NAMALWA (cell line): ENCODE measurements at places on chromosomes 12 and 14.

DNA sequence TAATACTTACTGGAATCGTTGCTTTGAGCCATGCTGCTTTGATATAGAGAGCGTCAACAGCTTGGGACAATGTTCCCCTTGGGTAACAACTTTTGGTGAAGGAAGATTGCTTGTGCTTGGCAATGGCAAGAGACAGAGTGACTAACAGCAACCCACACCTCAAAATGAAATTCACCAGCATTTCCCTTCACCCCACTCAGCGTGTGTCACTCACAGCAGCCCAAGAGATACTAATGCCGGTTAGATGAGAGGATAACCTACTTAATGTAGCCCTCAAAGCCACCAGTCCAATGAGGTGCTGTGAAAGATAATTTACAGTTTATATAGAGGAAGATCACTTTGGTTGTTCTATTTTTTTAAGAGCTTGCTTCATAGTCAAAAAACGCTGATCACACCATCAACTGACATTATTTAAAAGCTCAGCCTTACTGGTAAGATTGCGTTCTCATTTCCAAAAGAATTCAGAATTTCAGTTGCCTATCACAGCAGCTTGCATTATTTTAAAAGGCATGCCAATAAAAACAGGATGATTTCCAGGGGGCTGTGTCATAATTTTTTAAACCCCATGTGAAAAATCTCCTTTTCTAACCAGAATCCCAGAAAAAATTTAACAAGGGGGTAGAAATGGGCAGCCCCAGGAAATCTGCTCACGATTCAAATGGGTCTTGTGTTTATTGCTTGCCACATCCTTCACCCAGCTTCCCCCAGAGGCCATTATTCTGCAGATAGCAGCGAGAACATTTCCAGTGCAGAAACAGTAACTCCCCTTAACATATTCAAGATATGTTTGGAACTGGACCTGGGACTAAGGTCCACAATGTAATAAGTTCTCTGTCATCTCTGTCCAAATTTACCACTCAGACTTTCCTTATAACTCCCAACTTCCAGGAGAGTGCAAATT is at the start of gene IL26:
TSS of gene IL26 (minus strand) at position 235 of the 901 bp plus-strand sequence. CDS start at position 181, 54 bp downstream.
- DNase-seq = no peak

GRCh38 chr12:132506328-132507160 is 16.6 kb downstream of the FBRSL1 start:
- DNase-seq = no peak

DNA sequence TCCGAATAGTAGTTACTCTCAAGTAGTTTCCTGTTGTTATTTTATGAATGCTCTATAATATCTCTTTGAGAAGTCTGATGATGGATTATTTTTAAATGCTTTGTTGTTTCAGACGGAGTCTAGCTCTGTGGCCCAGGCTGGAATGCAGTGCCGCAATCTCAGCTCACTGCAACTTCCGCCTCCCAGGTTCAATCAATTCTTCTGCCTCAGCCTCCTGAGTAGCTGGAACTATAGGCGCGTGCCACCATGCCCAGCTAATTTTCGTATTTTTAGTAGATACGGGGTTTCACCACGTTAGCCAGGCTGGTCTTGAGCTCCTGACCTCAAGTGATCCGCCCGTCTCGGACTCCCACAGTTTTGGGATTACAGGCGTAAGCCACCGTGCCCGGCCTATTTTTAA is 1.4 kb upstream of the OS9 start:
- no peak for DNase-seq

- no peak for DNase-seq
These were observed 649.2 kb upstream of the MIS18BP1 start for GRCh38 chr14:45902241-45902640.

DNA sequence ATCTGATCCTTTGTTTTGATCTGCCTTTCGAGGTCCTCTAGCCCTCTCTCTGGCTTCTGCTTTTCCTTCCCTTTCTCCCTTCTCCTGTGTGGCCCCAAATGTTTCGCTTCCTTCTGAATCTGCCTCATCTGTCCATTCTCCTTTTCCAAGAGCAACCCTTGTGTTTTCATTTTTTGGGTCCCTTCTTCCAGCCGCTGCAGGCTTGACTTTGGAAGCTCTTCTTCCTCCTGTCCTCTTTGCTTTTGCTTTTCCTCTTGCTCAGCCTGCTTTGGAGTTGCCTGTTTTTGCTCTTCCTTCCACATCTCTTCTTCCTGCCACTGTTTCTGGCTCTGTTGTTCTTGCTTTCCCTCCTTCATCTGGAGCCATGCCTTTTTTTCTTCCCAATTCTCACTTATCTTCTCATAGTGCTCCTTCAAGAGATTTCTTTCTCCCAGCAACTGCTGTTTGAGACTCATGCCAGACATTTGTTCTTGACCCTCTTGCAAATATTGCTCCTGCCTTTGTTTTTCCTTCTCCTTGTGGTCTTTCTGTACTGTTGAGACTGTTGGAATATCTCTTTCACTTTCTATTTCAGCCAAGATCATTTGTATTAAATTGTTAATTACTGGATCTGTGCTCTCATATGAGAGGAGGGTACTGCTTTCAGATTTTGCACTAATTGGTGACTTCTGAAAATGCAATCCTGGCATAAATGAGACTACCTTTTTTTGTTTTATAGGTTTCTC is 42.4 kb downstream of the FAM186A start:
- DNase-seq = no peak

GRCh38 chr12:108318472-108319275 is 20.4 kb downstream of the CMKLR1 start:
- no peak for DNase-seq

GRCh38 chr14:39880106-39880695 is 448.0 kb upstream of the FBXO33 start:
- DNase-seq = no peak

DNA sequence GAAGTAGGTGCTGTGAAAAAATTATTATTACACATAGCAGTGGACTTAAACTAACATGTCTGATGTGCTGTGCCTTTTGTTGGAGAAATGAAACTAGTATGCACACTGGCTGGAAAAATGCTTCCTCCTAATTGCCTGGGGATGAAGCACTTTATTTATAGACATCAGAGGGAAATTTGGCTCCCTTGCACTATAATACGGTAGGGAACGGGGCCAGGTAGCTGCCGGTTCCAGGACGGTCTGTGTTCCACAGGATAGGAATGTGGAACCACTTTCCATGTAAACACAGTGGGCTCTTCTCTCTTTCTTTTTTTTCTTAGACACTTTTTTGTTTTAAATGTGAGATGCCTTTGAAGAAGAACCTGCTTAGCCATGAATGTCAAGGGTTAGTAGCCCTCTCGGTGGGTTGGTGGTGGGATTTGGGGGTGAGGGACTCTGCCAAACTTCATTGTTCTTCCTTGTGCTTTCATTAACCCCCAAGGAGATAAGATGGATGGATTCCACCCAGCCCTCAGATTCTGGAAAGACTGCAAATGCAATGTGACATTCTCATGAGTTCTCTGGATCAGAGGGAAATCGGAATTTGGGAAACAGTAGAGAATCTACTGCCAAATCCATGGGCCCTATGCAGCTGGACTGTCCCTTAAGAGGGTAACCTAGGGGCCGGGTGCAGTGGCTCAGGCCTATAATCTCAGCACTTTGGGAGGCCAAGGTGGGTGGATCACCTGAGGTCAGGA is 58.0 kb upstream of the GSC start:
- DNase-seq = no peak

- DNase-seq = no peak
These were observed 57.9 kb downstream of the GNS start for GRCh38 chr12:64701283-64701682.

- no peak for DNase-seq
These were observed 63.5 kb downstream of the FGD4 start for GRCh38 chr12:32462908-32463307.

- no peak for DNase-seq
These were observed 39.8 kb downstream of the IFNG start for GRCh38 chr12:68119724-68120211.

- DNase-seq = no peak
These were observed 75.0 kb upstream of the HIF1A start for GRCh38 chr14:61620130-61620946.

- DNase-seq = peak; percentile 35
These were observed 400.9 kb downstream of the SNAPC1 start for GRCh38 chr14:62162998-62163589.

GRCh38 chr12:78963439-78964227 is 99.1 kb downstream of the SYT1 start:
- DNase-seq = no peak

DNA sequence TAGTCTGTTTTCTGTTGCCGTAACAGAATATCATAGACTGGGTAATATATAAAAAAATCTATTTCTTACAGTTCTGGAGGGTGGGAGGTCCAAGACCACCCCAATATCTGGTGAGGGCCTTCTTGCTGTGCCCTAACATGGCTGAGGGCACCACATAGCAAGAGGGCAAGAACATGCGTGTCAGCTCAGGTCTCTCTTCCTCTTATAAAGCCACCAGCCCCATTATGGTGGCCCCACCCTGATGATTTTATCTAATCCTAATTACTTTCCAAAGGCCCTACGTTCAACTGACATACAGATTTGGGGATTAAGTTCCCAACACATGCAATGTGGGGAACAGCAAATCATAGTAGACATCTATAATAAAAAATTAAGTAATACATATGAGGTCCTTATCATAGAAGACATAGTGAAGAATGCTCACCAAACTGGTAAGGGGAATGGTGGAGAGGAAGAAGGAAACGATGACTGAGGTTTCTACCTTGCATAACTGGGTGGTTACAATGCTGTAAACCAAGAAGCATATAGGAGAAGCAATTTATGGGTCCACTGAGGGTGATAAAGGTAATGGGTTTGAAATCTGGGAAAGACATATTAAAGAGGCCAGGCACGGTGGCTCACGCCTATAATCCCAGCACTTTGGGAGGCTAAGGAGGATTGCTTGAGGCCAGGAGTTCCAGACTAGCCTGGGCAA is 27.0 kb downstream of the BTBD7 start:
- no peak for DNase-seq

DNA sequence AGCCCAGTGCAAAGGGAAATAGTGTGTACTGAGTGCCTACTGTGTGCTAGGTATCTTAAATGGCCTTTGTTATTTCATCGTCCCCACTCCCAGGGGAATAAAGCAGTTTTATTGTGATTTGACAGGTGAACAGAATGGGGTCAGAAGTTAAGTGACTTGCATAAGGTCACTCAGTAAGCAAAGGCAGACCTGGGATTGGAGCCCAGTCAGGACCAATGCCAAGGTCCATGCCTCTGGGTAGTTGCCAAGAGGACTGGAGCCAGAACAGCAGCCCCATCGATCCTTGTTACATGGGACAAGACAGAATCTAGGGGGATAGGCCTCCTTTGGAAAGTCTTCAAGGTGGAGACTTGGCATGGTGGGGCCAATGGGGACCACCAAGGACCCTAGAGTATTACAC is 227.4 kb upstream of the PWP1 start:
- no peak for DNase-seq

DNA sequence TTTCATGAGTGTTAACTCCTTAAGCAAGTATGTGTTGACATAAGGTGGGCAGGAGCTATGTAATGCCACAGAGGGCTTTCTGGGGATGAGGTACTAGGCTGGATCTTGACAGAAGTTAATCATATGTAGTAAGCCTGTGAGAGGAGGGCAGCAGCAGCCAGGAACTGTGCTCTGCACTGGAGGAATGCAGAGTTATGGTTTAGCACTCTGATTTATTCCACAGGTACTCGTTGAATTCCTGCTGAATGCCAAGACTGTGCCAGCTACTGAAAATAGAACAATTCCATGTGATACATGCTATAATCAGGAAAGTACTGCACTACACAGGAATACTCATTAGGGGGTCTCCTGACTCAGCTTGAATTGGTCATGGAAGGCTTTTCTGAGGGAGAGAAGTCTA is 58.7 kb downstream of the SUSD6 start:
- DNase-seq = no peak

- DNase-seq = no peak
These were observed 65.2 kb upstream of the CISTR start for GRCh38 chr12:53817021-53817389.

DNA sequence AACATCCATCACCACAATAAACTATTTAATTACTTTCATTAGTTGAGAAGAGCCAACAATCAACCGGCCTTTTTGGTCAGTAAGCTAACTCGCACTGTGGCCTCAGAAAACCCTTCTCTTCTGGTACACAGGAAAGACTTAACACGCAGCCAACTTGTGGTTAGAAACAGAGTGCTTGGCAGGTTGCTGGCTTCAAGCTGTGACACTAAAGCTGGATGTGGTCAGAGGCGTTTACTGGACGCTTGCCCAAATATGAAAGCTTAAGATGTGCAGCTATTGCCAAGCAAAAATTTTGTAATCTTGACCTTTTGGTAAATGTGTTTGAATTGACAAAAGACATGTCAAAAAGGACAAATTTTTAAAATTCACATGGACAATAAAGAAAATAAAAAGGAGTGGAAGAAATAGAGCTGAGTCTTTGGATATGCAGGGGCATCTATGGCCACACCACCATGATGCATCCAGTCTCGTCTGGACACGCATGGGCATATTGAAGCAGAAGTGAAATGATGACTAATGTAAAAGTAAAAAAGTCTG is 2.6 kb upstream of the KLRK1 start:
- peak; percentile 77 for DNase-seq

DNA sequence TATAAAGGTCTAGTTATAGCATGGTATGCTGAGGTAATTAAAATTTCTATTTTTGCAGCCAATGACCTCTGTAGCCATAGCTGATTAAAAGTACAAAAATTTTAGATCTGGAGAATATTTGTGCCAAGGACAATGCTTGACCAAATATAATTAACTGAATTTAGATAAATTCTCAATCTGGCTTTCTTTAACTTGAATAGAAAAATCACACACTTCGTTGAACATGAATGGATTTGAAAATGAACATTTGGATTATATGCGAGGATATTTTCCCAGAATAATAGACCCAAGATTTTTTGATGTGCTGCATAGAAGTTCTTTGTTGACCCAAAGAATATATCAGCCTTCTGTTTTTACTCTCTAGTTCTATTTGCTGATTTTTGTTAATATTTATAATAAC is 38.4 kb upstream of the G2E3 start:
- DNase-seq = no peak

- no peak for DNase-seq
These were observed 4.1 kb upstream of the DAZAP2 start for GRCh38 chr12:51234530-51234929.

DNA sequence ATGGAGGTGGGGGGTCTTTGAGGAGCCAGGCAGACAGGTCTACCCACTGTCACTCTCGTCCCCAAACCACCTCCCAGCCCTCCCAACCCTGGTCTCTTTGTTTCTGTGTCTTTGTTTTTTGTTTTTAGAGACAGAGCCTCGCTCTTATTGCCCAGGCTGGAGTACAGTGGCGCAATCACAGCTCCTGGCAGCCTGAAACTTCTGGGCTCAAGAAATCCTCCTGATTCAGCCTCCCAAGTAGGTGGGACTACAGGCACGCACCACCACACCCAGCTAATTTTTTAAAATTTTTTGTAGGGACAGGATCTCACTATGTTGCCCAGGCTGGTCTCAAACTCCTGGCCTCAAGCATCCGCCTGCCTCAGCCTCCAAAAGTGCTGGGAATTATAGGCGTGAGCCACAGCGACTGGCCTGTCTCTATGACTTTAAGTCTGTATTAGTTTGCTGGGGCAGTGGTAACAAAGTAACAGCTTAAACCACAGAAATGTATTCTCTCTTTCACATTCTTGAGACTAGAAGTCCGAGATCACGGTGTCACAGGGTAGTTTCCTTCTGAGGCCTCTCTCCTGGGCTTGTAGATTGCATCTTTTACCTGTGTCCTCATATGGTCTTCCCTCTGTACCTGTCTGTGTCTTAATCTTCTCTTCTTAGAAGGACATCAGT is 26.1 kb downstream of the DTX1 start:
- DNase-seq = no peak

GRCh38 chr12:32605326-32606095 is 73.6 kb upstream of the DNM1L start:
- no peak for DNase-seq

- no peak for DNase-seq
These were observed 700 bp downstream of the CDK4 start for GRCh38 chr12:57751432-57751787.
